ENCODE measurements at places on chromosomes 13 and 19.

DNA sequence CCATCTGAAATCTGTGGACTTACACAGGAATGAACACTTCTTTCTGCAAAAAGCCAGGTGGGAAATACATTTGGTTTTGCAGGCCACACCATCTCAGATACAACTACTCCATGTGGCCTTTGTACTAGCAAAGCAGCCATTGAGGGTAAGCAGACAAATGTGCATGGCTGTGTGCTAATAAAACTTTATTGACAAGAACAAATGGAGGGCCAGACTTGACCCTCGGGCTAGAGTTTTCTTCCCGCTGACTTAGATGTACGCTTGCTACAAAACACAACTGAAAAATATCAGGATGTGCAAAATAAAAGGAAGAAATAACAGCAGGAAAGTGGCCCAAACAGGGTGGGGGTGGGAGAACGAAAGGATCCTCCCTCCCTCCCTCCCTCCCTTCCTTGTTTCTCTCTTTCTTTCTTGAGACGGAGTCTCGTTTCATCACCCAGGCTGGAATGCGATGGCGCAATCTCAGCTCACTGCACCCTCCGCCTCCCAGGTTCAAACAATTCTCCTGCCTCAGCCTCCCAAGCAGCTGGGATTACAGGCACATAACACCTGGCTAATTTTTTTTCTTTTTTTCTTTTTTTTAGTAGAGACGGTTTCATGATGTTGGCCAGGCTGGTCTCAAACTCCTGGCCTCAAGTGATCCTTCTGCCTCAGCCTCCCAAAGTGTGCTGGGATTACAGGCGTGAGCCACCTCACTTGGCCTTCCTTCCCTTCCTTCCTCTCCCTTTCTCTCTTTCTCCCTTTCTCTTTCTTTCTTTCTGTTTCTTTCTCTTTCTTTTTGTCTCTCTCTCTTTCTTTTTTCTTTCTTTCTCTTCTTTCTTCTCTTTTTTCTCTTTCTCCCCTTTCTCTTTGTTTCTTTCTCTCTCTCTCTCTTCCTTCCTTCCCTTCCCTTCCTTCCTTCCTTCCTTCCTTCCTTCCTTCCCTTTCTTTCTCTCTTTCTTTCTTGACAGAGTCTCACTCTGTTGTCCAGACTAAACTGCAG, 29.3 kb downstream of the CCL25 start:
- DNase-seq, result no peak

DNA sequence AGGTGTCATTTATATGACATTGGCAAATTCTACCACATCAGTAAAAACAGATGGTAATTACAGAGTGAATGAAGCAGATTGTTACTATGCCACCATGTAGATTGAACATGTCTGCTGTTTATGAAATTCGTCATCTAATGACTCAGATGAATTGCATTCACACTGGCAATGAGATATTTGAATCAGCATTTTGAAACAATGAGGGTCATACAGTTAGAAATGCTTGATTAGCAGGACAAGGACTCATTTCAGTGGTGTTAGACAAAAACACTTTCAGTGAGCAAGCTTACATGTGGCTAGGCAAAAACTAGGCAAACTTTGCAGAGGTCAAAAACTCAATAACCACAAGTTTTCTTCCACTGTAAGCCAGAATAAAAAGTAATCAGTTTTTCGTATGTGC, 1165.0 kb downstream of the SLITRK1 start:
- DNase-seq, result no peak

- DNase-seq, result no peak
Measured at GRCh38 chr13:100860866-100861265, 186.3 kb upstream of the TMTC4 start.

- no peak for DNase-seq
Measured at GRCh38 chr13:111115061-111115964, at the start of gene ARHGEF7. Gene ARHGEF7, plus strand, starts transcription at chr13:111115310. Its CDS starts 217 bp downstream, at chr13:111115527.

DNA sequence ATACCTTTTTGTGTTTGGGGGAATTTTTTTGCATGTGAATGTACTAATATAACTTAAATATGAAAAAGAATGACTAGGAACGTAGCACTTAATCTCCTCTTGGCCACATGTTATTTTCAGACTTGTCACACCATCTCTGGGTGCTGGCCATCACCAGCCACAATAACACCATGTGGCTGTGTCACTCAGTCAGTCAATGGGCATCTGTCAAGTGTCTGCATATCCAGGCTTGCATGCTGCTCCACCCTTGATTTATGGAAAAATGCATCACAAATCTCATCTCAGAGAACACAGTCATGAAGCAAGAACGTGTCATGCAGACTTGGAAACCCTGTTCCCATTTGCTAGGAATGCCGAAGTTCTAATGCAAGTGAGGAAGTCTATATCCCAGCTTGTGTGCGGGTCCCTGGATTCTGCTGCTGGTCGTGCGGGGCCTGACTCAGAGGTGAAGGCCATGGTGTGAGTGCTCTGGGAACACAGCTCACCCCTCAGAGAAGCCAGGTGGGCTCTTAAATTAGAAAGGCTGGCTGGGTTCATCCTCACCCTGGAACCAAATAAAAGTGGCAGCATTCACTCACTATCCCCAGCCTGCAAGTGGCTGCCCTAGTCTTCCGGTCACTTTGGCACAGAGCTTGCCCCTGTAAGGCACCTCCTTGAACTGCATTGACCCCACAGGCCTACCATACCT, 53.6 kb upstream of the ARHGEF7 start:
- no peak for DNase-seq
